ENCODE measurements at places on chromosomes 3 and 15.

DNA sequence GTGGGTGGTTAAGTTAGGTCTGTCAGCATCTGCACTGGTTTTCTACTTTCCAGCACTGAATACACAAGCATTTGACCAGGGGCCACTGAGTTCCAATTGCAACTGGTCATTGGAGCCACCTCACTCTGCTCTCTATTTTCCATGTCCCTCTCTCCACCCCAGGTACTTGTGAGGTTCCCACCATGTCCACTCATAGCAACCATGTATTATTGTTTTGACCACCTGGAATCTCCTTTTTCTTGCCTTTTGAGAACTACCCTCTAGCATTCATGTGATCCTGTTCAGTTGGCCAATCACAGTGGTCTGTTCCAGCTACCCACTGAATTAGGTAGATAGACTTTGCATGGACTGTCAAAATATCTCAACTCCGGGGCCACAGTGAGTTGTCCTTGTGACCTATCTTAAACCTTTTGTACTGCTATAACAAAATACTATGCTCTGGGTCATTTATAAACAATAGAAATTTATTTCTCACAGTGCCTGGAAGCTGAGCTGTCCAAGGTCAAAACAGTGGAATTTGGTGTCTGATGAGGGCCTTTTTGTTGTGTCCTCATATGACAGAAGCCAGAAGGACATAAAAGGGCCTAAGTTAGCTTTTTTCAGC lies 20.2 kb upstream of the TM4SF18 start:
- DNase-seq: no peak

- no peak for DNase-seq
These were observed 210.6 kb upstream of the ATP10A start for GRCh38 chr15:26073430-26074333.

DNA sequence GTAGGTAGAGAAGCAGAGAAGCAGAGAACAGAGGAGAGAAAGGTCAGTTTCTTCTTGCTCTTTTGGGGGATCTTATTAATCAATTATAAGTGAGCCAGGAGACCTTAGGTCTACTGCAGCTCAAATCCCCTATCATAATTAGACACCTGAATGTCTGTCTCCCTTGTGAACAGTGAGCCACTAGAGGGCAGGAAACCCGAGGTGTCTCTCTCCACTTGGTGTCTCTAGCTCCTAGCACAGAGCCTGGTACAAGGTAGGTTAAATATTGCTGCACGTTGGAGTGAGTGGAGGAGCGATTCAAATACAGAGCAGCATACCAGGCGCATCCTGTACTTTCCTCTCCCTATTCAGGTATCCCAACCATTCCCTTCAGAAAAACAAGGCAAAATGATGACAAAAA lies 2.0 kb upstream of the ST8SIA2 start:
- no peak for DNase-seq

DNA sequence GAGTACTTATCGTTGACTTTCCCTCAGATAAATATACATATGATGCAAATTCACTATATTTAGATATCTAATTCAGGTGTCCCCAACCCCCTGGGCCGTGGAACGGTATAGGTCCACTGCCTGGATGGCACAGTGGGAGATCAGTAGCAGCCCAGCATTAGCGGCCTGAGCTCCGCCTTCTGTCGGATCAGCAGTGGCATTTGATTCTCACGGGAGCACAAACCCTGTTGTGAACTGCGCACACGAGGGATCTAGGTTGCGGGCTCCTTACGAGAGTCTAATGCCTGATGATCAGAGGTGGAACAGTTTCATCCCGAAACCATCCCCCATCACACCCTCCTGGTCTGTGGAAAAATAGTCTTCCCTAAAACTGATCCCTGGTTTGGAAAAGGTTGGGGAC lies 6.9 kb downstream of the KNL1 start:
- no peak for DNase-seq

- no peak for DNase-seq
These were observed 41.9 kb downstream of the SLC6A1 start for GRCh38 chr3:11034309-11034985.

GRCh38 chr15:101266034-101266433 lies 11.3 kb downstream of the SELENOS start:
- DNase-seq: no peak

GRCh38 chr3:126158016-126158911 lies 22.1 kb downstream of the ALDH1L1 start:
- DNase-seq: no peak

GRCh38 chr3:195115600-195116406 lies 155.2 kb downstream of the XXYLT1 start:
- DNase-seq: no peak

DNA sequence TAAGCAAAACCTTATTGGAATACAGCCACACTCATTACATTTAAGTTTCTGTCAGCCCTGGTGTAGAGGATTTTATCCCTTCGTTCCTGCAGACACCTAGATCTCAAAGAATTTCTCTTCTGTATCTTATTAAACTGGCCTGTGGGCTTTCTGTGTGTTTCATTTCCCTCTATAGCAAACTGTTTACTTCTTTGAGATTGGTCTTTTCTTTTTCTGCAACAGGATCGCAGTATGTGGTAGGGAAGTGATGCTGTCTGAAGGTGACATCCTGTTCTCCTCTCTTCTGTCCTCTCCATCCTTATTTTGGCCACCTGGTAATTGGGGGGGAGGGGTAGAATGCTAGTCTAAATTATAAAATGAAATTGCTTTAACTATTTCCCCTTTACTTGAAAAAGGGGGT lies 25.5 kb downstream of the ATP1B3 start:
- no peak for DNase-seq

GRCh38 chr3:183460081-183461055 lies 31.9 kb upstream of the MCF2L2 start:
- no peak for DNase-seq

DNA sequence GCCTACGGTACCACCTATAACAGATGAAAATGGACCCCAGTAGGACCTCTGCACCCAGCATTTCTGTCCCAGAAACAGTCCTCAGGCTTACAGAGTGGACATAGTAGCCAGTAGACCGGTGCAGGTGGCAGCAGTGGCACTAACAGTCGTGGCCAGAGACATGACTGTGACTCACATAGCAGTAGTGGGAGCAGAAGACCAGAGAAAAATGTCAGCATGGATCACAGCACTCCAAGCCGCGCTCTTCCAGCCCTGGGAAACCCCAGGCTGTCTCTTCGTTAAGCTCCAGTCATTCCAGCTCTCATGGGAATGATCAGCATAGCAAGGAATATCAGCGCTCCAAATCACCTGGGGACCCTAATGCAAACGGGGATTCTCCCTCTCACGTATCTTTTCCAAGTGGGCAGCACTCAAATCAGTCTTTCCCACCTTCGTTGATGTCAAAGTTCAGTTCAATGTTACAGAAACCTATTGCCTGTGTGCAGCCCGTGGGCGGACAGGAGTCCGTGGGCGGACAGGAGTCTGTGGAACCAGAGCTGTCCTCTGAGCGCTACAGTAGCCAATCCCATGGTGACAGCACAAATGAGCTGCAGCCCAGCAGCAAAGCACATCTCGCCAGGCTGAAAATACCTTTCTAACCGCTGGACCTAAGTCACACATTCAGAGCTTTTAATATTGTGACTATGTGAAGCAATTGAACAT lies 10.5 kb downstream of the BFSP2 start:
- DNase-seq: no peak

GRCh38 chr3:125190786-125191185 lies 21.8 kb downstream of the SLC12A8 start:
- DNase-seq: no peak

DNA sequence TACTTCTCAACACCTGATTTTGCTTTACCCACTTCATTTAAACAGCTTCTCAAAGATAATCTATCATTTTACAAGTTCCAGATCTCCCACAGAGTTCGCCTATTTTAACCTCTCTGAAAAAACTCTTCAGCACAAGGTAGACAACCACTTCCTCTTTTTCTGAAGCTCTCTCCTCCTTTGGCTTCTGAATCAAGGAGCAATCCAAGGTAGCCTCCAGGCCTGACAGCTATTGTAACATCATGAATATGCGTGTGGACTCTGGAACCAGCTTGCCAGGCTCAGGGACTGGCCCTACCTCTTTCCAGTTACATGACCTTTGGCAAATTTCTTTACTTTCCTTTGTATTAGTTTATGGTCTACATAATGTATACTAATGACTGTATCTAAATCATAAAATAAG lies 405.9 kb upstream of the ZNF385D start:
- DNase-seq: no peak

DNA sequence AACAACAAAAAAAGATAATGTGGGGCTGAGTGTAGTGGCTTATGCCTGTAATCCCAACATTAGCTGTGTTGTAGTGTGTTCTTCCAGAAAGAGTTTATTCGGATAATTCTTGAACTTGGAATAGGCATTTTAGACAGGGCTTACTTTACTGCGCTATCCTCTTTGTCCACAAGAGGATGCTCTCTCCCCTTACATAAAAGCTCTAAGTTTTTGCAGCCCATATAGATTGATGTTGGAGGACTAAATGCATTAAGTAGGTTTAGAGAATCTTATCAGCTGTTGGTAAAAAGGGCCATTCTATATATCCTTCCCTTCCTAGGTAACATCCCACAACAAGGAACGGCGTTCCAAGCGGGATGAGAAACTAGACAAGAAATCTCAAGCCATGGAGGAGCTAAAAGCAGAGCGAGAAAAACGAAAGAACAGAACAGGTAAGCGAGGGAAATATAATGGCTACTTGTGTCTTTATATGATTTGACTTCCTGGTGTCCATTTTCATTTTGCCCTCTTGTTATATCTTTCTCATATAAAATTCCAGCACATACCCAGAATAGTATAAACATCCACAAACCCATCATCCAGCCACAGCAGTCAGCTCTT lies 27.8 kb upstream of the ITPKA start:
- no peak for DNase-seq

- DNase-seq: no peak
These were observed 421.2 kb downstream of the TIGIT start for GRCh38 chr3:114714957-114715460.

- DNase-seq: no peak
These were observed 617.5 kb upstream of the CCDC54 start for GRCh38 chr3:106759731-106760130.

Measured in anterior cingulate cortex (tissue), 58 donors.